Epithelial cell of proximal tubule (primary cell): ENCODE measurements at places on chromosomes 2 and 18.

- DNase-seq = no peak
Observed at GRCh38 chr2:155021618-155022017, 323.1 kb downstream of the KCNJ3 start.

GRCh38 chr2:75007819-75008218 is 49.4 kb downstream of the POLE4 start:
- DNase-seq = no peak

DNA sequence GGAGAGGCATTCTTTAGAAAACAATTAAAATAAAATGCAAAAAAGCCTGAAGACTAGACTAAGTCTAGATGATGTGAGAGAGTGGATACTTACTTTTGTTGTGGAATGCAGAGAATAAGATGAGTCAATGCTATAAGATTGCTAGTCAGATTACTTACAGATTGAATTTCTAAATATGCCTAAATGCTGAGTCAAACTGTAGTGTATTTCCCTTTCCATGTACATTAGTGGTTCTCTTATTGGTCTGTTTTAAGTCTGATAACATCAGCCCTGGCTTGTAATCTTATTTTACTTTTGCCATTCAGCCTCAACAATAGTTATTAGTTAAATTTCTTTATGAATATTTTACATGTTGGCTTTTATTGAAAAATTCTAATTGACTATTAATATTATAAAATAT is 702.7 kb downstream of the SOCS6 start:
- no peak for DNase-seq

GRCh38 chr2:60299179-60299578 is 254.3 kb downstream of the BCL11A start:
- DNase-seq = no peak

- DNase-seq = no peak
Observed at GRCh38 chr2:13260402-13260801, 543.7 kb downstream of the TRIB2 start.
